Posterior cingulate gyrus (tissue), 11 donors: ENCODE measurements at places on chromosomes 11 and 22.

DNA sequence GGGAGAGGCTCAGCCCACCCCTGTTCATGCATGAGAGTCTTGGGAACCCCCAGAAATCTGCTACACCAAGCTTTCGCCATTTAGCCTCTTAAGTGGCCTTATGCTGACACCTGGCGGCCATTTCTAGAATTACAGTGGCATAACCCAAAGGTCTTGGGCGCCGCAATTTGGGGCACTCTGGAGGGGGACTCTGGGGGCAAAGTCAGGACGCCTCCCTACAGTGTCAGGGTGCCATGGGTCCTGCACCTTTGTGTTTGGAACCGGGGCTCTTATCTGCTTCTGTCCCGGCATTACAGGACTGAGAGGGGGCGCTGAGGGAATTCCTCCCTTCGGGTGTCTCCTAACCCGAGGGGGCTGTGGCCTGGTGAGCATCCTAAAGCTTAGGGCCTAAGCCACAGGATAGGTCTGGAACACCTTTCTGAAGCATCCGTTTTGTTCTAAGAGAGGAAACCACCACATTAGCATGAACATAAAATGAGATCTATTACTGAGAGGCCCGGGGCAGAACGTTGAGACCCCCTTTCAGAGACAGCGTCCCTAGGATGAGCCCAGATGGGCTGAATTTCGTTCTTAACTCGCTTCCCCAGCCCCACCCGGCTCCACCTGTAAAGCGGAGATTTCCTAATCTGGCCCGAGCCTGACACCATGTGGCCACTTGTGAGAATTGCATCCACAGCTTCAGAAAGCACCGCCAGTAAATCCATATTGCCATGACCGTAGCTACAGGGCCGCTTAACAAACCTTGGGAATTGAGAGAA is 9.3 kb downstream of the INS start:
- DNase-seq, result peak; percentile 96

GRCh38 chr11:132579634-132580327 is 952.5 kb downstream of the OPCML start:
- DNase-seq, result no peak

DNA sequence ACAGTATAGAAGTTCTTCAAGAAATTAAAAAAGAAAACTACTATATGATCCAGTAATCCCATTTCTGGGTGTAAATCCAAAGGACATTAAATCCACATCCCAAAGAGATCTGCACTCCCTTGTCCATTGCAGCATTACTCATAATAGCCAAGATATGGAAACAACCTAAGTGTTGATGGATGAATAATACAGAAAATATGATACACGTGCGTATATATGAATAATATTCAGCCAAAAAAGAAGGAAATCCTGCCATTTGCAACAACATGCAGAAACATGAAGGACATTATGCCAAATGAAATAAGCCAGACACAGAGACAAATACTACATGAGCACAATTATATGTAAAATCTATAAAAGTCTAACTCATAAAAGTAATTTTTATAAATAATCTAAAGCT is 306.3 kb upstream of the ANO3 start:
- DNase-seq, result no peak

DNA sequence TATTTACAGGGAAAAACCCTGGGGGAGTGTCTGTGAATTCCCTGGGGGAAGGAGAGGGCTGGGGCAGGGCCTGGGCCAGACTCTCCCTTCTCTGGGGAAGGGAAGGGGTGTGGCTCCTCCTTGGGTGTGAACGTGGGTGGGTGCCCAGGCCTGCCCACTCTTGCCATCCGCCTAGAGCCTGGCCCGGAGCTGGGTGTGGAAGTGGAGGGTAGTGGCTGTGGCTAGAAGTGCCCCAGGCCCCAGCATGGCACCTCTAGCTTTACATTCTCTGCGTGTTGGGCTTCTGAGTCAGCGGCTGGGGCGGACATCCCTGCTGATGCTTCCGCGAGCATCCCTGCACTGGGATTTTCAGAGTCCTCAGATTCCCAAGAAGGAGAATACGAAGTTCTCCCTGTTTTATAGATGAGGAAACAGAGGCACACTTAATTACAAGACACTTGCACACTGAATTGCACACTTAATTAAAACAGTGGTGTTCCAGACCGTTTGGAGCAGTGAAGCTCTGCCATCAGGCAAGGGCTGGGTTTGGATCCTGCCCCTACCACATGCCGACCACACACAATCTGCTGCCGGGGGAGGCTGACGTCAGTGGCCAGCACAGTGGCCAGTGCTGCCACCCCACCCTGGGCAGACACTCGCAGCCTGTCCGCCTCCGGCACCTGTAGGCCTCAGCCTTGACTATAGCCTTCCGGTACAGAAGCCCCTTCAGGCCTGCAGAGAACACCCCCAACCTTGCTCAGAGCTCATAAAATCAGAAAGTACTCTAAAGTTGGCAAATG is 7.6 kb downstream of the BAD start:
- peak; percentile 91 for DNase-seq

GRCh38 chr11:66314561-66315497 is 2.0 kb downstream of the CD248 start:
- DNase-seq, result no peak

DNA sequence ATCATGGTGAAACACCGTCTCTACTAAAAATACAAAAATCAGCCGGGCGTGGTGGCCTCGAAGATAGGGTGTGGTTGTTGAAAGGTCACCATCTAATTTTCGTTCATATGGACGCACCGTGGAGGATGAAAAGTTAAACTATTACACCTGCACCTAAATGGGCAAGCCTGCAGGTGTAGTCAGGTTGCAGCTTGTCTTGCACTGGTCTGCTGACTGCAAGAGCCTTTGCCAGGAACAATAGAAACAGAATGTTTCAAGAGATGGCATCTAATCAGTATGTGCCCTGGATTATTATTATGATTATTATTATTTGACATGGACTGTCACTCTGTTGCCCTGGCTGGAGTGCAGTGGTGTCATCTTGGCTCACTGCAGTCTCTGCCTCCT is 908 bp downstream of the NADSYN1 start:
- no peak for DNase-seq

- DNase-seq, result peak; percentile 92
Observed at GRCh38 chr22:20606041-20606783, 98.8 kb downstream of the MED15 start.

DNA sequence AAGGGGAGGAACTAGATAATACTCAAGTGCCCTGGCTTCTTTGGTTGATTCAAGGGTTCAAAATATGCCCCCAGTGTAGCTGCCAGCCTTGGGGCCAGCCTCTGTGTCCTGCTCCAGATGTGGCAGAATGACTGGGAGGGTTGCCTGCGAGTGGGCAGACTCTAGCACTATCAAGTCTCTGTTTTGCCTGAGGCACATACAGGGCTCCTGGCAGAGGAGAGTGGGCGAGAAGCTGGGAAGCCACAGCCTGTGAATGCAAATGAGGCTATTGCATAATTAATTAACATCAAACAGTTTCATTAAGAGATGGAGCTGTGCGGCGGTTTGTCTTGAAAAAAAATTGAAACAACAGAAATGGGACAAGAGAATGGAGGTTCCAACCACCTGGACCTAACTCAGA is 50.8 kb downstream of the BUD13 start:
- peak; percentile 94 for DNase-seq

DNA sequence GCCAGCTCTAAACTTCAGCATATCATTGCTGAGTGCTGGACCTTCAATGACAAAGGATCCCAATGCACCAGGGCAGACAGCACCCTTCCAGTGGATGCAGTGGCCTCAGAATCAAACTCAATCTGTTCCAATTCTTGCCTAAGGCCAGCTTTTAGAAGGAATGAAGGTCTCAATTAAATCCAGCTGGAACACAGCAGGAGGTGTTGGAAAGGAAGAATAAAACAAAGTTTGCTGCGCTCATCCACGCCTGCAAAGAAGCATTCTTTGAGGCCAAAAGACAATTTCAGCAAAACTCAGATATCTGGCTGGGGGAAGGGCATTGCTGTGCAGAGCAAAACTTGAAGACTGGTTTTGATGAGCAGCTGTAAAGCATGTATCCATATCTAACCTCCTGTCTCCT is 120.7 kb downstream of the CCDC81 start:
- no peak for DNase-seq

GRCh38 chr22:26658671-26659478 is 1.5 kb downstream of the MIAT start:
- peak; percentile 91 for DNase-seq

DNA sequence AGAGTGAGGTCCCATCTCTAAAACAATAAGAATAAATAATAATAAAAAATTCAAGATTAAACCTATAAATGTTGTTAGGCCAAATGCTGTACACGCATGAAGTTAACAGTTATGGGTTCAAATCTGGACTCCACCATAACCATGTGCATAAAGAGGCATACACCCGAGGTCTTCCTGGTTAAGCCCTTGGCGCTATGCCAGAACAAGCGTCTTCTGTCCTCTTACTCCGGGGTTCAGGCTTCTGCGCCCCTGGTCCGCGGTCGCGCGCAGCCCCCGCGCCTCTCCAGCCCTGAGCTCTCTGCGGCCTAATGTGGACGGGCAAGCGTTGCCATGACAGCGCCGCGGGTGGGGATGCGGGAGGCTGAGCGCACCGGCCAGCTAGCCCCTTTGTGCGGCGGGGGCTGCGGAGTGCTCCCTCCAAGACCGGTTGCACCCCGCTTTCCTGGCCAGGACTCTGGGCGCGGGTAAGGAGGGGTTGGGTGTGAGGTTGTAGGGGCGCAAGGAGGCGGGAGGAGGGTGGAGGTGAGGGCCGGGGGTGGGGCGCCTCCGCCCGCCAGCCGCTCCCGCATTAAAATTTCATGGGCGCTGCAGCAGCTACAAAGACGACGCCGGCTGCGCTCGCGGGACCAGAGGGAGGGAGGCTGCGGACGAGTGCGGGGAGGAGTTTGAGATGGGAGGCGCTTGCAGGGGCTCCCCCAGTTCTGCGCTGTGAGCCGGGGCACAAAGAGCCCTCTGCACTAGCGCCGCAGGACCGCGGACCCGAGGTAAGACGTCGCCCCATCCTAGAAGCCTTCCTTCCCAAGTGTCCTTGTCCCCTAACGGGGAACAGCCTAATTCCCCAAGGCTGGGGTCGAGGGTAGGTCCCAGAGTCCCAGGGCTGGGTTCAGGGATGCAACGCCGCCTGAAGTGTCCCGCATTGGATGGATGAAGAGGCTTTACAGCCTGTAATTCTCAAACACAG is at the start of gene MIAT:
Gene MIAT (plus strand): TSS at position 698 of the 961 bp plus-strand sequence.
- peak; percentile 47 for DNase-seq

GRCh38 chr11:64799256-64799622 is 3.8 kb downstream of the MAP4K2 start:
- peak; percentile 52 for DNase-seq

DNA sequence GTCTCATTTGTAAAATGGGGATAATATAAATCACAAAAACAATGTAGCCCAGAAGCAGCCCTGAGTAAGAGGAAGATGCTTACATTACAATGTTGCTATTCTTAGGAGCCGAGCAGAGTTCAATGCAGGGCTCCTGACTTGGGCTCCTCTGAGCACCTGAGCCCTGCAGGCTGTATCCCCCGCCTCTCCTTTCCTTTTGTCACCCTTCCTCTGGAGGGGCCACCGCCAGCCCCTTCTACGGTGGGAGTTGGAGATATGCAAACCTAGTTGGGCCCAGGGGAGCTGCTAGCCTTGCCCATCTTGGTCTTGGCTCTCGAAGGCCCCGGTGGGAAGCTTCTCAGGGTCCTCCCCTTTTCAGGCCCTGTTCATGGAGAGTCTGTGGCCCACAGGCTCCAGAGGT is 8.4 kb upstream of the CSNK1E start:
- DNase-seq, result no peak

GRCh38 chr11:3885855-3886254 is 30.4 kb downstream of the STIM1 start:
- DNase-seq, result no peak

- no peak for DNase-seq
Observed at GRCh38 chr11:1433568-1433967, 43.8 kb downstream of the BRSK2 start.

DNA sequence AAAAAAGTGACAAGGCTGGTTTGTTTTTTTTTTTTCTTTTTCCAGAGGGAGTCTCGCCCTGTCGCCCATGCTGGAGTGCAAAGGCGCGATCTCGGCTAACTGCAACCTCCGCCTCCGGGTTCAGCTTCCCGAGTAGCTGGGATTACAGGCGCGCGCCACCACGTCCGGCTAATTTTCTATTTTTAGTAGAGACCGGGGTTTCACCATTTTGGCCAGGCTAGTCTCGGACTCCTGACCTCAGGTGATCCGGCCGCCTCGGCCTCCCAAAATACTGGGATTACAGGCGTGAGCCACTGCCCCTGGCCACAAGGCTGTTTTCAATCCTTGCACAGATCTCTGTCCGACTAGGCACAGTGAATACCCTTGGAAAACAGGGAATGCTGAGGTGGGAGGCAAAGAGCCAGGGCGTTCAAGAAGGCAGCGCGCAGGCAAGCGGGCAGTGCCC is 566 bp downstream of the ATP6V1E1 start:
- DNase-seq, result no peak

GRCh38 chr11:130388607-130389205 is 39.7 kb downstream of the ADAMTS8 start:
- no peak for DNase-seq

DNA sequence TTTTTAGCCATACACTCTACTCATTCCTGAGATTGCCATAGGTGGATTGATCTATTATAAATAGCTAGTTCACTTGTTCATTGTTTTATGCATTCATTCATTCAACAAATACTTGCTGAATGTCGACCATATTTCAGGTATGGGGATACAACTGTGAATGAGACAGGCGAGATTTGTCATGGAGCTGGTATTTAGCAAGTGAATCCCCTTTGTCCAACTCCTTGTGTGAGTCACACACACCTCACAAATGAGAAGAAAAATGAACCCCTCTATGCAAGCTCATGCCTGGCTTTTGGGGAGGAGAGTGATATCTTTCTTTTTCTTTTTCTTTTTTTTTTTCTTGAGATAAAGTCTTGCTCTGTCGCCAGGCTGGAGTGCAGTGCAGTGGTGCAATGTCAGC is 1.8 kb upstream of the AMPD3 start:
- no peak for DNase-seq

GRCh38 chr11:86355256-86355655 is 19.4 kb upstream of the CCDC81 start:
- no peak for DNase-seq

DNA sequence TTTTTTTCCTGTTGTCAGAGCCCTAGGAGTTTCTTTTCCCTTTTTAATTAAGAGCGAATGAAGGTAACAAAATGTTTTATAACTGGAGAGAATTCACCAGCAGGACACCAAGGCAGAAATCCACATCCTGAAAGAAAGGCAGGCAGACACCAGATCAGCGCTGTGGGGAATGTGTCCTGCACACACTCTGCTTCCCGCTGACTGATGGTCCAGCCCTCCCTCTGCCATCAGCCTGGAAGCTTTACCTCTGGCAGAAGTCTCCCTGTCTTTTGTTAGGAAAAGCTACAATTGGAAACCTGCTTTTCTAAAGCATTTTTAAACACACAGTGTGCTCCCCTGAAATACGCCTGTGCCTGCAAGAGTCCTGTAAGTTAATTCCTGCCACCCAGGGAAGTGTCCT is 638.5 kb downstream of the NTM start:
- no peak for DNase-seq

DNA sequence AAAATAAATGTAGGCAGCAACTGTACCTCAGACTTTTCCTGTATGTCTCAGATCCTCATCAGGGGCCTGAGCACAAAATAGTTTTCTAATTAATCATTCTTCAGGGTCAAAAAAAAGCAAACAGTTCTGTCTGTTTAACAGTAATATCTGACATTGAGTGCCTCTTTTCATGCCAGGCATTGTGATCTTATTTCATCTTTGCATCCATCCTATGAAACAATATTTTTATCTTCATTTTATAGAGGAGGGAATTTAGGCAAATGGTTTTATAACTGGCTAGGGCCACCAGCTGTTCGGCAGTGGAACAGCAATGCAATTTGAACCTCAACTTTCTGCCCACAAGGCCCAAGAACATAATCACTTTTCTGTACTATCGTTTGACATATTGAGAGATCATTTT is 145.6 kb downstream of the WNT7B start:
- DNase-seq, result no peak

- no peak for DNase-seq
Observed at GRCh38 chr11:9214765-9215164, 50.4 kb downstream of the DENND5A start.
